MV-4-11 (cell line): ENCODE measurements at places on chromosomes 12 and 14.

- DNase-seq: peak; percentile 8
Measured at GRCh38 chr12:103728323-103728722, 112.7 kb downstream of the NT5DC3 start.

DNA sequence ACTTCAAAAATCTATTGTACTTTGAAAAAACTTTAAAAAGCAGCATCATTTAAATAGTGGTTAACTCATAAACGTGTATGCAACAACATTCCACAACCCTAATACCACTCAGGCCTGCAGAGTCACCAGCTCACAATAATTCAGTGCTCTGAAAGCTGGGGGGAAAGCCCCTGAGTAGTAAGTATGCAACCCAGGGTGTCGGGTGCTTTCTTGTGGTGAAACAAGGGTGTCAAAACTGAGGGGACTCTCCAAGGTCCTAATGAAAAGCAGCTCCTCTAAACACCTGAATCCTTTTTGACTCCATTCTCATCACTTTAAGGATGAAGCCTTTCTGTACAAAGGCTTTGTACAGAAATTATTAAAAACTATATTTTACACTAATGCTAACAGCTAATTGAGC lies 33.7 kb downstream of the FGFR1OP2 start:
- no peak for DNase-seq

DNA sequence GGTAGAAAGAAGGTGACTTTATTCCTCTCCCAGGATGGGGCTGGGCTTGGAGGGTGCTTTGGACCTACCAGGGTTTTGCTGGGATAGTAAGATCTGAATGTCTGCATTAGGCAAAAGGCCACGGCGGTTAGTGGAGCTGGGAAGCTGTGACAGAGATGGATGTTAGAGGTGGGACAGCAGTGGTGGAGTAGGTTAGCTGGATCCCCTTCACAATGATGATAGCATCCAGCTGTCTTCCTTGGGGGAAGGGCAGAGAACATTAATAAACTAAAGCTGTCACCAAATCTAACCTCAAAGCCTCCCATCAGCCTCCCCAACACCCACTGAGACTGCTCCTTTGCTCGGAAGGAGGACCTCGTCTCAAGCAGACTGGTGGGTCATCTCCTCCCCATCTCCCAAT lies 104.8 kb downstream of the GPATCH2L start:
- no peak for DNase-seq

GRCh38 chr12:103877934-103878510 lies 37.0 kb upstream of the NT5DC3 start:
- DNase-seq: peak; percentile 21

DNA sequence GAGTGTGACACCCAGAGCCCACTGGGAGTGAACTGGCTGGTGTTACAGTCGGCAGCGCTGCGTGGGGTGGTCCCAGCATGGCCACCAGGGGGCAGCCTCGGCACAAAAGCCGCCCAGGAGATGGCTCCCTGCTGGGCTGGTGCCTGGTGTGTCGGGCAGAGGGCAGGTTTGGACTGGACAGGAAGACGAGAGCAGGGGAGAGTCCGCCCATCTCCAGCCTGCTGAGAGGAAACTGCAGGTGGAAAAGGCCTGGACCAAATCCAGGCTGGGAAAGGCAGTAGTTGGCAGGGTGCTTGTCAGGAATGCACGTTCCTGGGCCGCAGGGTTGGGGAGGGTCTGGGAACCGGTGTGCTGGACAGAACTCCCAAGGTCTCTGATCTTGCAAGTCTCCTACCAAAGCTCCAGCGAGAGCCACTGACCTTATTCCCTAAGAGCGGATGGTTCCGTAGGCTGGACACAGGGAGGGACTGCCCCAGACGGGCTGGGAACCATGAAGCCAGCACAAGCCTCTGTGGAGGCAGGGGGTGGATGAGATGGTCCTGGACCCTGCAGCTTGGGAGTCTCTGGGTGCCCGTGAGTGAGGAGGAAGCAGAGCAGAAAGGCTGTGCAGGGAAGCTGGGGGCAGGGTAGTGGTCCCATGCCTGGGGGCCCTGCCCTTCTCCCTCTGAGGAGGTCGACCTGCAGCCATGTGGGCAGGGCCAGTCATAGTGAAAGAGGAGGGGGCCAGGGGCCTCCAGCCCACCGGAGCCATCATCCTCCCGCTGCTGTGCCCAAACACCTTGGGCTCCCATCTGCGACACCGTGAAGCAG lies 1.8 kb downstream of the AHNAK2 start:
- peak; percentile 65 for DNase-seq

DNA sequence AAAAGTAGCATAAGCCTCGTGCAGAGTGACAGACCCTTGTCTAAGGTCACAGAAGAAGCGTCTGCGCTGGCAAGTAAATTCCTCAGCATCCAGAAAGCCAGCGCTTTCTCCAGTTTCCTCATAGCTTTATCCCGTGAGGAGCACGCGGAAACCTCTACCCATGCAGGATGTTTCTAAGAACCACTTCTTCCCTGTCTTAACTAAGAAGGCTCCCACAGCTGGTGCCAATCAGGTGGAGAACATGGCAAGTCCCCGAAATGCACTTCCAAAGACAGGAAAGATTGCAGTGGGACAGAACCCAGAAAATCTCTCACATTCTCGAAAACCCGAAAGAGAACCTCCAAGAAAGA lies 968 bp upstream of the ARID4A start:
- no peak for DNase-seq

GRCh38 chr12:13101821-13102375 lies 1.6 kb downstream of the GSG1 start:
- DNase-seq: no peak

DNA sequence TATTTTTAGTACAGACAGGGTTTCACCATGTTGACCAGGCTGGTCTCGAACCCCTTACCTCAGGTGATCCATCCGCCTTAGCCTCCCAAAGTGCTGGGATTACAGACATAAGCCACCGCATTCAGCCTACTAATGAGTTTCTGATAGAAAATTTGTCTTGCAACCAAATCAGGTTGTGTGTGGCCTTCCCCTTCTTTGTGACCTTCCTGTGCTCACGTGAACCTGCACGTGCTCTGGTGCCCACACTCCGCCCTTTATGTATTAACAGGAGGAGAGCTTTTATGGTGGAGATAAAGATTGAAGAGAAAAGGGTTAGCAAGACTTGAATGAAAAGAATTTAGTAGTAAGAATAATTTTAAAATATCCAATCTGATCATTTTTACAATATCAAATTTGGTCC lies 343.5 kb upstream of the TMEM132C start:
- DNase-seq: no peak

DNA sequence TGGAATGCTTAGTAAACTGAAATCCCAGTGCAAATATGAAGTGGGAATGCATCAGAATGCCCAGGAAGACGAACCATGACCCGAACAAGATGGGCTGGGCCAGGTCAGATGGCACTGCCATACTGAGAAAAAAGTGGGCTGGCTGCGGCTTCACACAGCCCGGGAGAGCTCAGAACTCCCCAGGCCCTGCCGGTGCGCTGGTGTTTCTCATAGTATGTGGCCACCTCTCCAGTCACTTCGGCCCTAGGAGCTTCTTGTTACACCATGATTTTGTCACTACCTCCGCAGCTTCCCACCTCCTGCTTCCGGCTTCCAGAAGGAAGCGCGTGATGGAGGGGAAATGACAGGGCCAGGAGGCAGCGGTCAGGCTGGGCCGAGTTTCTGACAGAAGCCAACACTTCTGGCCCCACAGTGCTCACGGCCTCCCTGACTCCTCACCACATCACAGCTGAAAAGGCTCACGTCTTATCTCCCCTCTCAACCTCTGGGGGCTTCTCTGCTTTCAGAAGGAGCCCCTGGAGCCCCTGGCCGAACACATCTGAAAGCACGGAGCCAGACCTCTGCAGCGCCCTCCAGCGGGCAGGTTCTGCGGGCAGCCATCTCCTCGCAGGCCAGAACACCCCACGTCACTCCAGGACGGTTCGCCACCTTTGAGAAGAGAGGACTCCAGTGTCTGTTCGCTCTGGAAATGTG lies 30.7 kb downstream of the DAD1 start:
- DNase-seq: no peak

DNA sequence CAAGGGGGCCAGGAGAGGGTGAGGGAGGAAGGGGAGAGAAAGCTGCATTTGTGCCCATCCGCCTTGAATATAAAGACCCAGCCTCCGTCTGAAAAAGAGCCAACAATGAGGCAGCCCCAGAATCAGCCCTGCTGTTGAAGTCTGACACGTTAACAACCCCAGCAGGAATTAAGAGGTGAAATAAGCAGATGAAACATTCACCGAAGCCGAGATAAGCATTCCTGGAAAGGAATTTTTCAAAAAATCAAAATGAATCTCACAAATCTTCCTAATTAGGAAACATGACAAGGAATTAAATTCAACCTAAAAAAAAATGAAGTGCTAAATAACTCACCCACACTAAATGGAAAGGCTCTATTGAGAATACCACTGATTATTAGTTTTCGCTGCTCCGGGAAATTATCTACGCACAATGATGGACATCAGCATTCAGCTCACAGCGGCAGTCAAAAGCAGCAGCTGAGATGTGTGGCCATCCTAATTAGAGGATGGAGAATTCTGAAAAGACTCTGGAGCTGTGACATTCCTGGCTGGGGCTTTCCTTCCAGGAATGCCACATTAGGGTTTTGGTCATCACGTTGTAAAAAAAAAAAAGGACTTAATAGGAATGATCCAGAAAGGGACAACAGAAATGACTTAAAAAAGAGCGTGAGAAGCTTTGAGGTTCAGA lies 8.2 kb upstream of the PARP11 start:
- no peak for DNase-seq

- DNase-seq: peak; percentile 89
Measured at GRCh38 chr14:92888896-92889295, 34.1 kb upstream of the CHGA start.

DNA sequence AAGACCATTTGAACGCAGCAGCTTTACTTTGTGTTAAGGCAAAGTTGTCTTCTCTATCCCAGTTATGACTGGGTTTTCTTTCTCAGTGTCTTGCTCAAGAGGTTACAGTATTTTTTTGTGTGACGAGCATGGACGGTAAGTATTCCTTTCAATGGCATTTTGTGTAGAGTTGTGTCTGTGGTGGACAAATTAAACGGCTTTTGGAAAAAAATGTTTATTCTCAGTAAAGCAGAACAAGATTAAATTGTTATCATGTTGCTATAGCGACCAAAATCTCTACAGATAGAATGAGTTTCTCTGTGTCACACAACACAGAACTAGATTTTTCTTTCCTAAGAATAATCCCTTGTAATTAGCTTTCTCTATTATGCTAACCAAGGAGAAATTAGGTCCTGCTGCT lies 417.1 kb downstream of the AEBP2 start:
- peak; percentile 43 for DNase-seq

DNA sequence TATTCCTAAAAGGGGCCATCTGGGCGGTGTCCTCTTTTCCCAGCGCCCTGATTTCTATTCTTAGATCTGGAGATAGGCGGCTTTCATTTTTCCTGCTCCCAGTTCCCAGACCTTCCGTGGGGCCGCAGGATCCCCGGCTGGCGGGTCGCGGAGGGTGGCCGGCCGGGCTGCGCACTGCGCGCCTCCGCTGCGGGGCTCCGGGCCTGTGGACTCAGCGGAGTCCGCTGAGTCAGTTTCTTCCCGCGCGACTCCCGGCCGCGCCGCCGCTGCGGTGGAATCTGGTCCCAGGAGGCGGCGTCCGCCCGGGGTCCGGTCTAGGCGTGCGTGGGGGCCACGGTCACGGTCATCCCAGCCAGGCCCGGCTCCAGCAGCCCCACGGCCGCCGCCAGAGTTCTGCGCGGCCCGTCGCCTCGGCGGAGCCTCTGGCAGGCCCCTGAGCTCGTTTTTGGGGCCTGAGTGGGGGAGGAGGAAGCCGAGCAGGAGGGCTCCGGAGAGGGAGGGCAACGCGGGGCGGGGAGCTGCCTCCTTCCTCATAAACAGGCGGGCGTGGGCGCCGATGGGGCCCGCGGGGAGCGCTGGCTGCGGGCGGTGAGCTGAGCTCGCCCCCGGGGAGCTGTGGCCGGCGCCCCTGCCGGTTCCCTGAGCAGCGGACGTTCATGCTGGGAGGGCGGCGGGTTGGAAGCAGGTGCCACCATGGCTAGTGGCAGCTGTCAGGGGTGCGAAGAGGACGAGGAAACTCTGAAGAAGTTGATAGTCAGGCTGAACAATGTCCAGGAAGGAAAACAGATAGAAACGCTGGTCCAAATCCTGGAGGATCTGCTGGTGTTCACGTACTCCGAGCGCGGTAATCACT lies at the start of gene LRRK2:
Gene LRRK2, plus strand, starts transcription at position 559 of the 853 bp plus-strand sequence. Its CDS starts 135 bp downstream, at position 694.
- peak; percentile 20 for DNase-seq

GRCh38 chr12:113155646-113156045 lies 6.1 kb downstream of the CFAP73 start:
- no peak for DNase-seq
